CD4-positive, alpha-beta T cell (primary cell): ENCODE measurements at places on chromosomes 5 and 9. TPM values are rescaled to one million over a fixed set of nuclear protein-coding genes. Genes with fewer than 3 reads are reported as not detected.
A peak's percentile ranks its signal among the peaks of the same experiment; 100 is the strongest.

DNA sequence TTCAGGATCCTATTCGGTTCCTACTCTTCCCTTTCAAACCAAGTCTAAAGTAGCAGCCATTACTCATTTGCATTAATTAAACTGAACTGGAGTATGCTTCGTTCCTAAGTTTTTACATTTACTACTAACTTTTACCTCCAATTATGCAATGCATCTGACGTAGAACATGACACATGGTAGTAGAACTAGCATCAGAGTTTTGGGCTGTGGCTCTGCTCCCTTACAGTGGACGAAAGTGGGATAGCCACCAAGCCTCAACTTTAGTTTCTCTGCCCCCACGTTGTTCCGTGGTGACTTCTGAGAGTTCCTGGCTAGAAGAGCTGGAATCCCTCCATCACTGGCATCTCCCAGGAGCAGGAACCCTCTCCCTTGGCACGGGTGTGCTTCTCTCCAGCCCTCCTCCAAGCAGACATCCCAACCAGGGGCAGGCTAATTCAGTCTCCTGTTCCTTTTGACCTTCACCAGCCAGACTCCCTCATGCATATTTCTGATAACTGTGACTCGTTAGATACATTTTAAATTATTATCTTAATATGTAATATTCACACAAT is 2.9 kb downstream of the IFNE start:
- DNase-seq, result no peak

DNA sequence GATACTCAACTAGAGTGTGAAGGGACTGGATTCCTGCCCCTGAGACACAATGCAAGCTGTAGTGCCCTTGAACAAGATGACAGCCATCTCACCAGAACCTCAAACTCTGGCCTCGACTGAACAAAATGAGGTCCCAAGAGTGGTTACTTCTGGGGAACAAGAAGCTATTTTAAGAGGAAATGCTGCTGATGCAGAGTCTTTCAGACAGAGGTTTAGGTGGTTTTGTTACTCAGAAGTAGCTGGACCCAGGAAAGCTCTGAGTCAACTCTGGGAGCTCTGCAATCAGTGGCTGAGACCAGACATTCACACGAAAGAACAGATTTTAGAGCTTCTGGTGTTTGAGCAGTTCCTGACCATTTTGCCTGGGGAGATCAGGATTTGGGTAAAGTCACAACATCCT is 2.4 kb downstream of the ZNF483 start:
- no peak for DNase-seq

GRCh38 chr9:105975886-105976645 is 281.7 kb downstream of the TMEM38B start:
- DNase-seq, result no peak

GRCh38 chr5:111929261-111929660 is 172.3 kb upstream of the NREP start:
- DNase-seq, result no peak

- no peak for DNase-seq
Observed at GRCh38 chr9:87546704-87547103, 49.0 kb downstream of the DAPK1 start.

GRCh38 chr9:96040591-96041461 is 165.3 kb downstream of the ERCC6L2 start:
- DNase-seq, result no peak

DNA sequence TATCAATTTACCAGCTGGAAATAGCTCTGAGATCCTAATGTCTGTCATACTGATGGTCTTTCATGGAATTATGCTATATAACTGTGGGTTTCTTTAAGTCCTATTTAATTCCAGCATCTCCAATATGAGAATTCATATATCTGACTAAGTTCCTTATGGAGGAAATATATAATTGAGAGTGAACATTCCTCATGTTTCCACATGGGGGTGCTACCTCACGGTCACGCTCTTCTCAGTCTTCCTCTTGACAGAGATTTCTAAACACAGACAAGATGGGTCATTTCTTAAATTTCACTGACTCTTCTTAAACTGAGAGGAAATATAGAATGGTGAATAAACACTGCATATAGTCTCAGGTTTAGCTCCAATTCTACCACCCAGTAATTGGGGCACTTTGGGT is 212.1 kb downstream of the SLF1 start:
- no peak for DNase-seq

GRCh38 chr9:17906841-17907778 is 328.2 kb downstream of the SH3GL2 start:
- DNase-seq, result no peak

- no peak for DNase-seq
Observed at GRCh38 chr5:2194236-2194555, 311.5 kb upstream of the IRX4 start.

GRCh38 chr9:426976-427375 is 212.3 kb downstream of the DOCK8 start:
- no peak for DNase-seq

GRCh38 chr9:102135768-102136167 is 397.3 kb upstream of the GRIN3A start:
- no peak for DNase-seq

GRCh38 chr5:105587963-105588662 is 2025.5 kb upstream of the NUDT12 start:
- DNase-seq, result no peak

- DNase-seq, result peak; percentile 36
Observed at GRCh38 chr9:134065612-134066419, 2.0 kb downstream of the BRD3 start.

- DNase-seq, result no peak
Observed at GRCh38 chr9:117121316-117121715, 293.5 kb downstream of the ASTN2 start.

DNA sequence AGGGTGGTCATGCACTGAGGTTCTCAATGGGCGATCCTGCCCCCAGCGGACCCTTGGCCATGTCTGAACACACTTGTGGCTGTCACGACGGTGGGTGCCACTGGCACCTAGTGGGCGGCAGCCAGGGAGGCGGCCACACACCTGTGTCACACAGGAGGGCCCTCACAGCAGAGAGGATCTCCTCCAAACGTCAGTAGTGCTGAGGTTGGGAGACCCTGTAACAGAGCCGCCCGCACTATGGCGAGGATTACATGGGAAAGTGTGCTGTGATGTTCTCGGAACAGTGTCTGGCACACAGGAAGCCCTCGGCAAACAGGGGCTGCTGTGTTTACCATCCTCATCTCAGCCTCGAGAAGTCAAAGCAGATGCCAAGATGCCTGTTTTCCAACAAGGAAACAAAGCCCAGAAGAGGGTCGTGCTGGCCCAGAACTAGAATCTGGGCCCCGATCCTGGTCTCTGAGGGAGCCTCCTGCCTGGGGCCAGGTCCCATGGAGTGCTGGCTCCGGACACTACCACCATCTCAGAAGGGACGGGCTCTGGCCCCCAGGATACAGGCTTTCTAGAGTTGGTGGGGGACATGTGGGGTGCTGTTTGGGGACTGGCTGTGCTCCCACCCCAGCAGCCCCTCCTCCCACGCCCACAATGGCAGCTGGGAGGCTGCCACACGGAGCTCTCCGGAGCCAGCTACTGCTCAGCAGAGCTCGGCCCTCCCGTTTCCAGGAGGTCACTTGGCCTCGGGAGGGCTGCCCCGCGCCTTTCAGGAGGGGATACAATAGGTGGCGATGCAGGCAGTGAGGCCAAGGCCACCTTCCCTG is 48.2 kb downstream of the DBH start:
- DNase-seq, result no peak

GRCh38 chr9:126150411-126151030 is 176.1 kb upstream of the MVB12B start:
- no peak for DNase-seq

GRCh38 chr9:25562101-25562500 is 116.1 kb downstream of the TUSC1 start:
- no peak for DNase-seq

DNA sequence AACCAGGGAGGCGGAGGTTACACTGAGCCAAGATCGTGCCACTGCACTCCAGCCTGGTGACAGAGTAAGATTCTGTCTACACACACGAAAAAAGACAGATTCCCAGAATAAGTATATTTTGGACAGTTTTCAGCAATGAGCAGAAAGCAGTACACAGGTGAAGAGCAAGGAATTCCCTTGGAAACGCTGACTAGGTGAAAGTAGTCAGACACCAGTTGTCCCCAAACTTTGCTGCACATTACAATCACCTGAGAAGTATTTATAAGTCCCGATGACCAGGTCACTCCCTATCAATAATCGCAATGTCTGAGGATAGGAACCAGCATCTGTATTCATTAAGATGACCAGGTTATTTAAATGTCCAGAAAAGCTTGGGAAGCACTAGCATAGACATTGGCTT is 78.3 kb downstream of the CPLANE1 start:
- no peak for DNase-seq

DNA sequence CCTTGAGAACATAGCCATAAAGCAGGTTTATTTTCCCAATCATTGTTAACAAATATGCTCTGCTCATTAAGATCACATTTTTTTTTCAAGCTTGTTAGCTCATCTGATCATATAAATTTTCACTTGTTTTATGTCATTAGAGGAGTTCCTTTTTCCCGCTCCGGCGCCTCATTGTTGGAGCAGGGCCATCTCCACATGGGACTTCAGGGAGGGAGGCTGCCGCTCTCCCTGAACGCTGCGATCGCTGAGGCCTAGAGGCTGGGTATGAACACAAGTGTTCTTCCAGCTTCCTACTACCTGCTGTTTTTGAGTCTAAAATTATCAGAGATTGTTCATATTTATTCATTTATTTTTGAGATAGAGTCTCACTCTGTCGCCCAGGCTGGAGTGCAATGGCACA is 246.9 kb downstream of the MPDZ start:
- DNase-seq, result no peak

- DNase-seq, result no peak
Observed at GRCh38 chr5:179139111-179139935, 79.2 kb downstream of the ZNF354C start.

GRCh38 chr5:135227064-135228022 is 171.7 kb downstream of the MACROH2A1 start:
- DNase-seq, result no peak

DNA sequence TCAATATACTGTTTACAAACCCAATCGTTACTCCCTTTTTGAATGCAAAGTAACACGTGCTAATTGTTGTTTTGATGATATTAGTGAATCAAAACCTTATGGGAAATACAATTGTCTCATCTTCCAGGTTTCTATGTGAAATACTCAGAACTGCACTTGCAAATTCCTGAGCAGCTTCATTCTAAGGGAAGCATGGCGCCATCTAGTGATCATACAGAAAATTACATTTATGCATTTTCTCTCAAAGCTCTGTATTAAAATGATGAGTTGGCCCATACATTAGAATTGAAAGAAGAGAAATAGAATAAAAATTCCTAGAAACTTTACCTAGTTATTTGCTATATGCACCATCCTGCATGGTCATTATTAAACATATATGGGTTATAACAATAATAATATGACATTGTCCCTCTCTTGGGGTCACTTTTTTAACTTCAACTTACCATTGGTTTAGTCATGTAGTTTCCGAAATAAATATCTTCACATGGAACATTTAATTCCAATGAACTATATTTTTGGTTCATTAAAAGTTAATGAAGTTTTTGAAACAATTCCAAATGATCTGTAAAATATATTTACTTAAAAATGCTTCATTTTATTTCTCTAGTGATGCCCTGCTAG is 220.0 kb downstream of the PDE4D start:
- DNase-seq, result no peak

DNA sequence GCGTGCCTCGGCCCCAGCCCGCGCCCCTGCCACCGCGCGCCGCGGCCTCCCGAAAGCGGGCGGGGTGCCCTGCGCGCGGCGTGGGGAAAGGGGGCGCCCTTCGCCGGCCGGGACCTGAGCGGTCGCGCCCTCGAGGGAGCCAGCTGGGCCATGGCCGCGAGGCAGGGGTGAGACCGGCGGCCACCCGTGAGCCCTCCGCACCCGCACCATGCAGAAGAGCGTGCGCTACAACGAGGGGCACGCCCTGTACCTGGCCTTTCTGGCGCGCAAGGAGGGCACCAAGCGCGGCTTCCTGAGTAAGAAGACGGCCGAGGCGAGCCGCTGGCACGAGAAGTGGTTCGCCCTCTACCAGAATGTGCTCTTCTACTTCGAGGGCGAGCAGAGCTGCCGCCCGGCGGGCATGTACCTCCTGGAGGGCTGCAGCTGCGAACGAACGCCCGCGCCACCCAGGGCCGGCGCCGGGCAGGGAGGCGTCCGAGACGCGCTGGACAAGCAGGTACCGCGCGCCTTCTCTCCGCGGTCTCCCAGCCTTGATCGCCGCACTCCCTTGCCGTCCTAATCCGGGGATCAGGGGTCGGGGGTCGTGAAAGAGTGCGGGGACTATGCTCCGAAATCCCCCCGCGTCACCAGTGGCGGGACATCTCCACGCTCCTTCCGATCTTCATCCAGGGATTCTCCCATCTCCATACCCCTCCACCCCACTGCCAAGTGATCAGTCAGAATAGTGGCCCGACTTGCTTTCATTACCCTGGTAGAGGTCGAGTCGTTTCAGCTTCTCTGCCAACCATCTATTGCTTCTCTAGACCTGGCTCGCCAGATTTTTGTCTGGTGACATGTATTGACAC is 590 bp downstream of the RASGRF2 start:
- peak; percentile 79 for DNase-seq

DNA sequence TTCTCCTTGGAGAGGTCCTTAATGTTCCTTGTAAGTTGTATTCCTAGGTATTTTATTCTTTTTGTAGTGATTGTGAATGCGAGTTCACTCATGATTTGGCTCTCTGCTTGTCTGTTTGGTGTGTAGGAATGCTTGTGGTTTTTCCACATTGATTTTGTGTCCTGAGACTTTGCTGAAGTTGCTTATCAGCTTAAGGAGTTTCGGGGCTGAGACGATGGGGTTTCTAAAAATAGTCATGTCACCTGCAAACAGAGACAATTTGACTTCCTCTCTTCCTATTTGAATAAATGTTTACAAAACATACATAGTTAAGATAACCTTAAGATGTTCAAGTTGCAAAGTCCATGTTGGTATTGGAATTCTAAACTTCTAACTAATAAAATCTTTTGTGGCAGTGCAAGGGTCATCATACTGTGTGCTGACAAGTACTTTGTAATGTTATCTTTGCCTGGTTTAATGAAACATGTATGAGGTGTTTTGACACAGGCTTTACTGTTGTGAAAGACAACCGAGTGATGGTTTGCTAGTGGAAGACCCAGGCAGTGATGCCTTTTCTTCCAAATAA is 286.2 kb downstream of the MRPS30 start:
- no peak for DNase-seq

- DNase-seq, result no peak
Observed at GRCh38 chr9:131733541-131734061, 6.3 kb downstream of the RAPGEF1 start.

GRCh38 chr5:157303667-157304327 is 37.9 kb downstream of the CYFIP2 start:
- DNase-seq, result peak; percentile 45

Gene MLANA
- not detected for total RNA-seq

Gene LCN15
- total RNA-seq, result not detected

Gene ABITRAM
- 11.7 TPM for total RNA-seq

Gene TIMD4
- total RNA-seq, result 1.6 TPM

Gene RALGDS
- 168 TPM for total RNA-seq

Gene LHX3
- 0.16 TPM for total RNA-seq

Gene GARIN3
- total RNA-seq, result not detected

Gene DNAI1
- total RNA-seq, result not detected

Gene ADRB2
- 1.6 TPM for total RNA-seq

Gene ADAMTS2
- total RNA-seq, result not detected

Gene ARPC5L
- 36.8 TPM for total RNA-seq

Gene PRSS3
- total RNA-seq, result not detected

Gene TRIM52
- total RNA-seq, result 37.6 TPM

Gene GNAQ
- total RNA-seq, result 55.5 TPM

Gene GABRA1
- total RNA-seq, result not detected

Gene SLC25A2
- total RNA-seq, result not detected

Gene UBTD2
- 0.66 TPM for total RNA-seq
